ENCODE measurements at places on chromosomes 2 and 18.
A peak's percentile ranks its signal among the peaks of the same experiment; 100 is the strongest.

DNA sequence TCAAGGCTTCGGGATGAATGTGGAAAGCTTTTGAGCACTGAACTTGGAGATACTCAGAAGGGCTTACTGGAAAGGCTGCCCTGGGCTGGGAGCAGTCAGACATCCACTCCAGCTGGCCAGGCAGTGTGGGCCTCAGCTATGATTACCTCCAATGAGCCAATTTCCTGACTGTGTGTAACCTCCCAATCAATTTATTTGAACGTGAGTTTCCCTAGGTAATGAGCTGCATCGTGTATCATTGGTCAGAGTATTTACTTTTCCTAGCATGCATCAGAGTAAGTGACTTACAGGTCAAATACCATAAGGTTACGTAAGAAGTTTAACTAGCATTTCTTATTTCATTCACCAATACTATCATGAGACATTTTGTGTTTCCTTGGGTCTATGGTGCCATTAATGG, 11.0 kb upstream of the CTAGE1 start:
- no peak for DNase-seq

DNA sequence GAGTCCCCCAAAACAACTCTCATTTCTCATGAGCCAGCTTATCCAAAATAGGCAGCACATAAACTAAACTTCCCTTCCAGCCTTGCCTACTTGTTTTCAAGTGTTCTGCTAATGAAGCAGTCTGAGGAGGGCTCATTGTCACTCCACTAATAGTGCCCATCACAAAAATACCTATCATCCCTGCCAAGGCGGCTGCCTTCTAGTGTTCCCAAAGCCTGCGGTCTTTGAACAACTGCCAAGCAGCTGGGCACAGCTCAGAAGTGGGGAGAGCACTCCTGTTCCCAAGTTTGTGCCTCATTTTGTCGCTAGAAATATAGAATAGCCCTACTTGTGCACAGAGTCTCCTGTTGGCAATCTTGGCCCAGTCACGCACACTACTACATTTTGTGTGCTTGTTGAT, 50.3 kb downstream of the DTNA start:
- no peak for DNase-seq

- DNase-seq = no peak
Observed at GRCh38 chr18:57677262-57678211, 55.9 kb upstream of the NARS1 start.

- no peak for DNase-seq
Observed at GRCh38 chr2:142868229-142868762, 9.2 kb upstream of the KYNU start.

GRCh38 chr2:46381263-46381849, 84.1 kb downstream of the EPAS1 start:
- peak; percentile 50 for DNase-seq

DNA sequence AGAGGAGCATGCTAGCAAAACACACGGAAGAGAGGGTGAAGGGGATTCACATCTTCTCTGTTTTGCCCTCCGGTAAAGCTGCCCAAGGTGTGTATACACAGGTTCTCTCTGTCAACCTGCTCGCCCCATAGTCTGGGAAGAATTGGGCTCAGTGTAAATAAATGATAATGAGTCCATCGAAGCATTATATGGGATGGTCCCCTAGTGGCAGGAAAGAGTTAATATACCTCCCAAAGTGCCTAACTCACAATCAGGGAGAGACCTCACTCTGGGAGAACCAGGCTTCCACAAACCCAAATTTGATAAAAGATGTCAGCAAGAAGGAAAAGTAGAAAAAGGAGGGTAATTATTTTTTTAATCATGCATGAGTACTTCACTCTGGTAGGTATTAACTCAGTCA, 262.2 kb upstream of the ZNF521 start:
- DNase-seq = no peak

DNA sequence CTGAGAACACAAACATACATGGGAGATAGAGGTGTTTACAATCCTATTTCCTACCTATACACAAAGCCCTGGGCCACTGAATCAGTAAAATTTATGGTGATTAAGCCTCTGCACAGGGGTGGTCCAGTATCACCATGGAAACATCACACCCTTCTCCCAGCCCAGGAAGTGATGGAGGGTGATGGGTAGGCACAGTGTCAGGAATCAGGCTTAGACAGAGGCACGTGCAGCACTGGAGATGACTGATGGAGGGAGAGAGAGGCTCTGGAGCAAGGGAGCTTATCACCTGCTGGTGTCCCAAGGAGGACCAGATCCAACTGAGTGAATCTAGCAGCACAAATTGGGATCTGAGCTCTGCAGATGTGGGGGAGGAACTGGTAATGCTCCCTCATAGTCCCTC, 117.2 kb downstream of the RPIA start:
- no peak for DNase-seq

DNA sequence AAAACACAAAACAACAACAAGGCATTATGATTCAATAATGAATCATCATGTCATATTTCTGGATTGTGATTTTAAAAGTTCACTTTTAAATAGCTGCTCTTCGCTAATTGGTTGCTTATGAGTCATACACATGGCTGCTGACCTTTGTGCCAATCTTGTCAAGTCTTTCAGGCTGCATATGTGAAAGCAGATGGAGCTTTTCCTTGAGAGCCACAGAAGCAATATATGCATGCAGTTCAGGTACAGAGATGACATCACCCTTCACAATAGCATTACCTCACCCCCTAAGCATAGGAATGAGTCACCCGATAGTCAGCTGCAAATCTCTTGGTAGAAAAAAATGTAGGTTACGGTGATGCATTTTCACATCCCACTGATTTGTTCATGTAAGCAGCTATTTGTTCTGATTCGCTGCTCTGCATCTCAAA, 27.2 kb downstream of the EIF2AK3 start:
- peak; percentile 91 for DNase-seq

DNA sequence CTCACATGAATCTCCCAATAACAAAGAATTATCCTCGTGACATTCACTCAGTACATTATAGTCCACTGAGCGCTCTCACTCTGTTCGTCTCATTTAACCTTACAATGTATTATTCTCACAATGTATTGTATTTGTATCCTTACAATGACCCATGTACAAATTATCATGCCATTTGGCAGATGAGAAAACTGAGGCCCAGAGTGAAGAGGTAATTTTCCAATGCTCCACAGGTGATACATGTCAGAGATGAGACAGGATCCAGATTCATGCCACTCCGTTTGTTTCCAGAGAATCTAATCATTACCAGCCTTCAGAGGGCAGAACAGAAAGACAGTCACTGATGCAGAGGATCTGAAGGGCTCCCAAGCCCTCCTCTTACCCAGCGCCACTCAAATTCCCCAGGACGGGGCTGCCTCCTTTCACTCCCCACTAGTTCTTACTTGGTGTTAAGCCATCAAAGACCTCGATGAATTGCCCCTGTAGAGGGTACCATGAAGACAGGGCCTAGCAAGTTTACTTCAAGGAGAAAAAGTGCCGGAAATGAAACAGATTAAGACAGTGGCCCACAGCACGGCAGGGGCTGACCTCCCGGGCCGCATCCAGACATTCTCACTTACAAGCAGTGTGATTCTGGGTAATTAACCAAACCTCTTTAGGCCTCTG, 98.4 kb upstream of the MBOAT2 start:
- no peak for DNase-seq

DNA sequence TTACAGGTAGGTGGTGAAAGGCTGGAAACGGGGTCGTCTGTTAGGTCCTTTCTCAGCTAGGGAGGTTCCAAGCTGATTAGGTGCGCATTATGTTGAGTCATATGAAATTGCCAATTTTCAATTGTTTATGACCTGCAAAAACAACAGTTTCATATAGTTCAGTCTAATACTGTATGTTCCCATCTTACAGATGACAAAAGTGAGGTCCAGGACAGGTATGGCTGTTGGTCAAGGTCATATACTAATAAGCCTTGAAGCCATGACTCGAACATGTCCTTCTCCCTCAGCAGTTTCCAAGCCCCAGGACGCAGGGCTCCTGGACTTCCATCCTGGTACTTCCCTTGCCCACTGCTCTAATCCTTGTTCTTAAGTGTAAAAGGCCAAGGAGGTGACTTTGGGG, 81.7 kb upstream of the MCFD2 start:
- DNase-seq = no peak

DNA sequence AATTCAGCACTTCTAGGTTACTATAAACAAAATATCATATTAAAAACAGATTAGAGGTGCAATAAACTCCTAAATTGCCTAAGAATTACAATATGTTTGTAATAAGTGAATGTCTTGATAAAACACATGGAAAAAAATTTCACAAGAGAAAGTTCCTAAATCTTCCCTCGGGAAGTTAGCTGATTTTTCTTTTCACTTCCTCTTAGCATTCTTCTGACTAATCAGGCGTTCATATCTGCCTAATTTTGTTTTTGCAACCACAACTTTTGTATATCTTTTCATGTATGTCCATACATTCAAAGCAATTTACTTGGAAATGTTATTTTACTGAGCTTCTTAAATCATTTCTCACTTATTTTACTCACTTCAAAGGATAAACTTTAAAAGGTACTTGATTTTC, 88.5 kb downstream of the RTTN start:
- no peak for DNase-seq

GRCh38 chr2:68466361-68466777, 725 bp downstream of the FBXO48 start:
- DNase-seq = peak; percentile 61
